ENCODE measurements at places on chromosomes 1 and 21. TPM values are rescaled to one million over a fixed set of nuclear protein-coding genes. Genes with fewer than 3 reads are reported as not detected.

OR2L2 gene
- total RNA-seq, result 0.07 TPM

PTGFRN gene
- 15.3 TPM for total RNA-seq

BEST4 gene
- 0.49 TPM for total RNA-seq

F3 gene
- not detected for total RNA-seq

LCE6A gene
- total RNA-seq, result not detected

DNALI1 gene
- total RNA-seq, result 0.32 TPM

FCRL1 gene
- total RNA-seq, result not detected

GPA33 gene
- 3.4 TPM for total RNA-seq

MAP3K21 gene
- total RNA-seq, result 0.93 TPM

UBR4 gene
- 142 TPM for total RNA-seq

PBX1 gene
- total RNA-seq, result 0.37 TPM

IQGAP3 gene
- 11.6 TPM for total RNA-seq

Data from T-helper 1 cell treated with Interleukin-12 subunit alpha and Interleukin-12 subunit beta and Interleukin-4 antibody, amounts not matched to agents 30 ng/mL and 1 ng/mL, for 36 hours (primary cell).